ENCODE measurements at places on chromosomes 16 and 17. TPM values are rescaled to one million over a fixed set of nuclear protein-coding genes. Genes with fewer than 3 reads are reported as not detected.

AOC3 gene
- polyA plus RNA-seq, result 0.97 TPM

TEX14 gene
- 0.08 TPM for polyA plus RNA-seq

SLC13A2 gene
- not detected for polyA plus RNA-seq

TLCD3B gene
- polyA plus RNA-seq, result 0.35 TPM

SPNS3 gene
- not detected for polyA plus RNA-seq

FSCN2 gene
- polyA plus RNA-seq, result 1.3 TPM

CIBAR2 gene
- not detected for polyA plus RNA-seq
